Foreskin melanocyte (primary cell): ENCODE measurements at places on chromosomes 7 and 10.

DNA sequence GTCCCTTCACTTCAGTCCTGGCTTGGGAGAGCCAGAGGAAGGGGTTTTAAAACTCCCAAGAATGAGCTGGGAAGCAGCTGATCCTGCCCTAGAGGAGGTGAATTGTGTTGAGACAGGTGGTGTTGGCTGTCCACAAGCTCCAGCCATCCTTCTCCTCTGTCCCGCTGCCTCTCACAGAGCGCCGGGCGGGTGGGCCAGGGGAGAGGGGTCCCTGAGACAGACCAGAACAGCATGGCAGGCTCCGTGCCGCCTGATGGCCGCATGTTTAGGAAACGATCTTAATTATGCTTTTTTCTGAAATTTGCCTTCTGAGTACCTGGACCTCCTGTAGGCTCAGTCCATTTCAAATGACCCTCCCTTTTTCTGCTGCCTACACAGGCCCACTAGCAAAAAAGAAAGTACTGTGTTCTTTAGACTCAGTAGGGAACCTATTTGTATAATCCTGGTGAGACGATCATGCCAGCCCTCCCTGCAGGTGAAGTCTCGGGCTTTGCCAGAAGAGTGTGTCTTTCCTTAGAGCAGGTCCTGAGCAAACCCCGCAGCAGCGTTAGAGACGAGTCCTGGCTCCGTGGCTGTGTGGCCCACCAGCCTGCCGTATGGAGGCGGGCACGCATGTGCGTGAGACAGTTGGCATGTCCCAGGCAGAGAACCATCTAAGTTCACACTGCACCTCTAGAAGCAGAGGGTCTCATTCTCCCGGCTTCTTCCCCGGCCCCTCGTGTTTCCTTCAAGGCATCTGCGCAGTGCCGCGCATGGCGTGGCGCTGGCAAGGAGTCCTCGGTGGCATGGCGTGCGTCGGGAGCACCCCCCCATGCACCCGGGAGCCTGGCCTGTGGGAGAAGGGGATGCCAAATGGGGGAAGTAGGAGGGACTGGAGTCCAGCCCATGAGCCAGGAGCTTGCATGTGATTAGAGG lies 26.3 kb upstream of the PWWP2B start:
- no peak for DNase-seq

DNA sequence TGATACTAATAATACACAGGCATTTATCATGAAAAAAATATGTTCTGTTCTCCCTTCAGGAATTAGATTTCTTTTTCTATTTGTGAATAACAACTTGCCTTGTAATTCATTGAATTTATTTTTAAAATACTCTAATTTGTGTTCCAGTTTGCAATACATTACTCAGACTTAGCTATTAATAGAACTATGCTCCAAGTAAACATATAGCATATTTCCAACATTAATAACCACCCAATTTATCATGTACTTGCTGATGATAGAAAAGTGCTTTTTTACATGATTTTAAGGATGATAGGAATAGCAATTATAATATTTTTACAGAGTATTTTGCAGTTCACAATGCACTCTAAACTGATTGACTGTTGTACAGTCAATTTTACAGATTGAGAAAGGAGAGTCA lies 338.8 kb upstream of the SEMA3D start:
- DNase-seq: no peak

DNA sequence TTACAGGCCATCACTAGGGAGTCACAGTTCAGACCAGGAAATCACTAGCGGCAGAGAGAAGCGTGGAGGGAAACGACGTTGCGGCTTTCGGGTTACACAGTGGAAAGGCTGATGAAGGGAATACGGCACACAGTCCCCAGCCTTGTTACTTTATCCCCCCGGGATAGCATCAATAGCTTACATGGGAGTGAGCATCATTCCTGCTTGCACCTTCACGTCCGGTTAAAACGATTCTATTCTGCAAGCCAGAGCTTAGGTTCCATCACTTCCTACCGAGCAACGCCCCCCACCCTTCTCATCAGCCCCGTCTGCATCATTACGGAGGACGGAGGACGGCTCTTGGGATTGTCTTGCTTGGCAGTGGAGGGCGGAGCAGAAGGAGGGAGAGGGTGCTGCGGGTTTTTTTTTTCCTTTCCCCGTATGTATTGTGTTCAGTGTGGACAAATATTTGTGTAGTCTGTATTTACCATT lies 124.9 kb downstream of the CLEC2L start:
- DNase-seq: no peak

- no peak for DNase-seq
Measured at GRCh38 chr10:58282615-58283014, 13.7 kb downstream of the CISD1 start.

GRCh38 chr7:65804887-65805286 lies 68.0 kb upstream of the VKORC1L1 start:
- DNase-seq: no peak

- DNase-seq: peak; percentile 59
Measured at GRCh38 chr10:4470231-4470835, 355.7 kb upstream of the AKR1E2 start.

DNA sequence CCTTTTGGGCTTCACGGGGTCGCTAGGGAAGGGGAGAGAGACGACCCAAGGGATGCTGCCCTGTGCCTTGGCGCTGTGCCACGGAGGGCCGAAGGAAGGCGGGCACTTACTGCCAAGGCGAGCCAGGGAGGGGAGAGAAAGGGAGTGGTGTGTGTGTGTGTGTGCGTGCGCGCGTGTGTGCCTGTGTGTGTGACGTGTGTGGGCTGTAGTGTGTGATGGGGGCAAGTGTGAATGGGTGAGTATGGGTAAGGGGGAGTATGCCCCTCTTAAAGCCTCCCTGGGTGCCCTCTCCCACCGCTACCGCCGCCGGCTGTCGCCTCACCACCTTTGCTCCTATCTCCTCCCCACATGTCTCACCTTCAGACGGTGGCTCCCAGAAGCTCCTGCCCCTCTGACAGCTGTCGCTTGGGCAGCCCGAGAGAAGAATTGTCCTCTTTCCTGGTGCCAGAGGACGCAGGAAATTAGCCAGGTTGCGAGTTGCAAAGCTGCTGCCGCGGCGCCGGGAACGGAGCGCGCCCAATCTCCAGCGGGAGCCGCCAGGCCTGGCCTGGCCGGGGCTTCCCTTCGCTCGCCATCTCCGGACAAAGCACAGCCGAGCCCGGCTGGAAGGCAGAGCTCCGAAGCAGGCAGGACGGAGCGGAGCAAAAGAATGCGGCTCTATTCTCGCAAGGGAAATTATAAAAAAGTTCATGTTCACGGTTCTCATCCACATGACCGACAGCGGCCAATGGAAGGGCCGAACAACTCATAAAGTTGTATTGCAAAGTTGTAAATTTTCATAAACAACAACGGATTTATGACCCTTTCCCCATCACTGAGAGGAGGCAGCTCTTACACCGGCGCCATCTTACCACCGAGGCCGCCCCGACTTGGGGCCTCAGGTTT lies at the start of gene HOXA3:
HOXA3 (minus strand) TSS at position 653 of the 885 bp plus-strand sequence. CDS start 41,943 bp downstream, outside the sequence.
- DNase-seq: no peak
